Heart right ventricle (tissue), 16 donors: ENCODE measurements at places on chromosomes 7 and 10. TPM values are rescaled to one million over a fixed set of nuclear protein-coding genes. Genes with fewer than 3 reads are reported as not detected.

PGAM2 gene
- 1,023 TPM for total RNA-seq

GIMAP6 gene
- 29.4 TPM for total RNA-seq

RET gene
- 1.2 TPM for total RNA-seq

MINPP1 gene
- 5.4 TPM for total RNA-seq

ATG9B gene
- not detected for total RNA-seq

ITIH2 gene
- not detected for total RNA-seq

C10orf53 gene
- not detected for total RNA-seq

CRPPA gene
- total RNA-seq: 8.7 TPM

GRCh38 chr10:71727105-71727737 lies 7.6 kb upstream of the C10orf105 start:
- DNase-seq: no peak

DNA sequence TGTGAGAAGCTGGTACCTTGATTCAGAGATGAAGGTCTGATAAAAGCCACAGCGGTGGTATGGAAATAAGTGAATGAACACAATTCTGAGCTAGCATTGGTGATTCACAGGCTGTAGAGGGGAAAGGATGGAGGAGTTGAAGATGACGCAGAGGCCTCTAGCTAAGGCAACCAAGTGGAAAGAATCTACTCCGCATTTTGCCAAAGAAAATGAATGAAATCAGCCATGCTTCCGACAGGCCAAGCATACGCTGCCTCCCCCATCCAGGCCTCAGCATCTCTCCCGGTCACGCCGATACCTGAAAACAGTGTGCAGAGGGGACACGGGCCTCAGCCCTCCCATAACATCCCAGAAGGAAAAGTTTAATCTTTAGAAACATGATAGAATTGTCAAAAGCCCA lies 124.3 kb upstream of the UNC5B start:
- DNase-seq: no peak

DNA sequence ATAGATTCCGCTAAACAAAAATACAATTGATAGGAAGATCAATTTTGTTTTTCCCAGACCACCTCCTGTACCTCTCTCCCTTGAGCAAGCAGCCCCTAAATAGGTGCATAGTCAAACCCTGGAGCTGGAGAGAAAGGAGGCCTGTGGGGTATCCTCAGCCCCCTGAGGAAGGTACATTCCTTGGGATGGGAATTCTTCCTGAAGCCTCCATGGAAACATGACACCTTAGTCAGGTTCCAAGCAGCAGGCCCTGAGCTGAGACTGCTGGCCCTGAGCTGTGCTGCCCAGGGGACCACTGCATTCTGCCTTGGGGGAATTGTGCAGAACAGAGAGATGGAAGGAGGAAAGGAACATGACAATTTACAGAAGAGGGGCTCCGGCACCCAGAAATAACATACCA lies 7.4 kb downstream of the HNRNPF start:
- DNase-seq: no peak

- no peak for DNase-seq
Observed at GRCh38 chr7:101563198-101563901, 65.7 kb downstream of the MYL10 start.

GRCh38 chr10:7811000-7811399 lies 7.3 kb upstream of the TAF3 start:
- no peak for DNase-seq

DNA sequence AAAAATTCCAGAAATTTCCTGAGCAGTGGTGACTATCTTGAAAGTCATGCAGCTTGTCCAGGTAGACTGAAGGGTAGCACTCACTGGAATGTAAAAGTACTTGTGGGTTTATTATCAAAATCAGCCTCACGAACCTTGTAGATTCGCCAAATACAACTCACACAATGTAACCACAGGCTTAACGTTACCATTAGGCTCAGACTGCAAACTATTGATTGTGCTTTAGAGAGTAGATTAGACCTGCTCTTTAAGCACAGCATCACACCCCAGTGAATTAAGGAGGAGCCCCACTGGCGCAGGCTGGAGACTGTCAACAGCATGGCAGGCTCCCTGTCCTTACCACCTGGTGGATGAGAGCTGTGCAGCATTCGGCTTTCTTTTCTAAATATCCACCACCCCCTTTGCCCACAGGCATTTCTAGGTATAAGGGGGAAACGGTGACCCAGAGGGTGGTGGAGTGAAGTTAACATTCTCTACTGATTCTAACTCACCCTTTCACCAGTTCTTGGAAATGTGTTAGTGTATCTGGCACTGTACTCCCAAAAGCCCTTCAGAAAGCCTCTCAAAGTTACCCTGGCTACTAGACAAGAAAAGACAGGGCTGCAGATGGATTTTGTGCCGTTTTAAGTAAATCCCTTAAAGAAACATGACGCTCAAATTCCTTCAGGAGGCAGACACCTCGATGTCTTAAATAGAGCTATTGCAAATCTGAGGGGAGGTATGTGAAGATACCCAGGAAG lies 56.6 kb downstream of the GSDME start:
- DNase-seq: no peak

- DNase-seq: no peak
Observed at GRCh38 chr10:78515038-78515872, 481.6 kb downstream of the RPS24 start.

GRCh38 chr7:25933921-25934320 lies 218.1 kb upstream of the NFE2L3 start:
- DNase-seq: no peak

GRCh38 chr7:7812112-7812511 lies 93.7 kb upstream of the RPA3 start:
- no peak for DNase-seq

GRCh38 chr10:114868870-114869519 lies 47.4 kb downstream of the FHIP2A start:
- no peak for DNase-seq

- DNase-seq: no peak
Observed at GRCh38 chr10:24930427-24930826, 22.0 kb downstream of the PRTFDC1 start.

DNA sequence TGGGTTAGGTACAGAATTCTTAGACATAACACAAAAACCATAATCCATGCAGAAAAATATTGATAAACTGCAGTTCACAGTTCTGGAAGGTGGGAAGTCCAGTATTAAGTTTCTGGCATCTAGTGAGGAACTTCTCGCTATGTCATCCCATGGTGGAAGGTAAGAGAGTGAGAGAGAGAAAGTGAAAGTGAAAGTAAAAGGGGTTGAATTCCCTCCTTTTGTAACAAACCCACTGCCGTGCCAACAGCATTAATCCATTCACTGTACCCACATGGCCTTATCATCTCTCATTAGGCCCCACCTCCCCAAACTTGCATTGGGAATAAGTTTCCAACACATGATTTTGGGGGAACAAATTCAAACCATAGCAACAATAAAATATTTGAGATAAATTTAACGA lies 17.1 kb downstream of the ZNF485 start:
- DNase-seq: no peak

DNA sequence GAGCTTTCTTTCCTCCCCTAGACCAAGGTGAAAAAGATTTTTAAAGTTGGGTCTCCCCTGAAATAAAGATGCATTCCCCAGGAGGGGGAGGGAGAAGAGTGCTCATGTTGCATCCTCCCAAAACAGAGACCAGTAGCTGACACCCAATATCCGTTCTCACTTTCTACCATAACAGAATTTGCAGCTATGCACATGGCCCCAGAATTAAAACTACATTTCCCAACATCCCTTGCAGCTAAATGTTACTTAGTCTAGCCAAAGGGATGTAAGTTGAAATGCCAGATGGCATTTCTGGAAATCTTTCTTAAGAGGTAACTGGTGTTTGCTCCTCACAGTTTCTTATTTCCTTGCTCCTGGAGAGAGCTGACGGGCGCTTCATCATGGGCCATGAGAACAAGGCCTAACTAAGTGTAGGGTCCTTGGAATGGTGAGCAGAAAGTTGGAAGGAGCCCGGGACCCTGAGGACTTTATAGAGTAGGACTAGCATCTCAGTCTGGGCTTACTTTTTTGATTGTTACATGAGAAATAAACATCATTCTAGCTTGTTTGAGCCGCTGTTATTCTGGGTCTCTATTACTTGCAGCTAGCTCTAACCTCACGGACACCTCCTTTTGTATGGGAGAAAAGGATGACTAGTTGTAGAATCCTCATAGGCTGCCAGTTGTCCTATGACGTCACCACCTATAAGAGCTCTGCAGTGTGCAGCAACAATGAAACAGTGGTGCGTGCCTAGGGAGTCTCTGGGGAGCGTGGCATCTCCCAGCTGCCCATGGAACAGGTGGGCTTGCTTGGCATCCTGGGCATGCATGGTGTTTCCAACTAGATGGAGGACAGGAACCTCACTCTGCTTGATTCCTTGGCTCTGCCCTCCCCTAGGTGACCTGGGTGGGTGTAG lies 46.1 kb upstream of the EXOC6 start:
- DNase-seq: no peak
